Erythroblast (primary cell): ENCODE measurements at places on chromosomes 1 and 21.

DNA sequence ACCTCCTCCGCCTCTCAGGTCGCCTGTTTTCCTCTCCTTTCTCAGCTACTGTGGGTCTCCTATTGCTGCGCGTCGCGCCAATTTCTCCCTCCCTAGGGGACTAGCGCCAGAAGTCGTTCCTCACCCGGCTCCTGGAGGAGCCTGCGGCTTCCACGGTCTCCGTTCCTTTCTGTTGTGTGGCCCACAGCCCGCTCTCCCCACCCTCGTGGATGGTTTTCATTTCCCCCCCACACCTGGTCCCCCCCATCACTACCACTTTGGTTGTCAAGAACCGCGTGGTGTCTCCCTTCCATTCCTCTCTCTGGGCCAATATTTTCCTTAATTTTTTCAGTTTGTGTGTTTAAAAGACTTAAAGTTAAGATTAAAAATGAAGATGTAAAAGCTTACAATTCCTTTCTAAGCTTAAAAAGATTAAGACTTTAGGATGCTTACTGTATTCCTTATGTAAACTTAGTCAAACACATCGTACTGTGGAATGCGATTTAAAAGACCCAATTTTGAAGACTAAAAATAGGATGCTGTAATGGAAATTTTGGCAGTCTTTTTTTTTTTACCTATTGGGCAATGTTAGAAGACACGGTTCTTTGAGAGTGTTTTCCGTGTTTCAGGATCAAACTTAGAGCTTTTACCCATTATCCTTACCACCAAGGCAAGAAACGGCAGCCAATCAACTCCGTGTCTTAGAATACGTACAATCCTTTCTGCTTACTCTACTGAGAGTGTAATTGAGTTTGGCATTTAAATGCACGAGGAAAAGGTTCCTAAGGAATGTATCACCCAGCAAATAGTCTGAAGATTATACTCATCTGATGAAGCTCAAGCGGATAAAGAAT, 773 bp downstream of the CNST start:
- peak; percentile 78 for DNase-seq

DNA sequence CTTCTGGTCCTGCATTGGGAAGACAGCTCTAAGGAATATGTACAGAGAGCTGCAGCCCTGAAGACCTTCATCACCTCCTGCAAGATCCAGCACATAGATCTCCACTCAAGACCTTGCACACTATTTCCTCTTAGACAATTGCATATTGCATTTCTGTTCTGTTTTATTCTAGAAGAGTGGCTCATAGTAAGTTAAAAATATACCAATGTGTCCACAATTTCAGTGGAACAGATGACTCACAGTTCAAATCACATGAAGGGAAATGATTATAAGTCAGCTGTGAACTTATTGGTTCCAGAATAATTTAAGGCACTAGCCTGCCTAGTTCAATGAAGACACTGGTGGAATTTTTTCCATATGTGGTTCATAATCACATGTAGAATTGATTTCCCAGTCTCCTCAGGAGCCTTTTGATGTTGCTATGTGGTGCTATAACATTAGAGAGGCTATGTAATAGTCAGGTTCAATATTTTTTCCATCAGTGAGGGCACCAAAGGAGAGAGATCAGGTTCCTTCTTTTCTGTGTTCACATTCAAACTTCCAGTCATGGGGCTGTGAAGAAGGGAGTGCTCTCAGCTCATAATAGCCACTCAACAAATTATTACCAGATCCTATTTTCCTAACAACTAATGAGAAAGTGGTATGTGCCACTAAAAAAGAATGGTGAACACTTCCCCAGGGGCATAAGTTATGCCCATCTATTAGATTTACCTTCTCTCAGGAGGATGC, 9.8 kb upstream of the AK5 start:
- no peak for DNase-seq

GRCh38 chr1:157235307-157235706, 97.1 kb upstream of the ETV3 start:
- no peak for DNase-seq

DNA sequence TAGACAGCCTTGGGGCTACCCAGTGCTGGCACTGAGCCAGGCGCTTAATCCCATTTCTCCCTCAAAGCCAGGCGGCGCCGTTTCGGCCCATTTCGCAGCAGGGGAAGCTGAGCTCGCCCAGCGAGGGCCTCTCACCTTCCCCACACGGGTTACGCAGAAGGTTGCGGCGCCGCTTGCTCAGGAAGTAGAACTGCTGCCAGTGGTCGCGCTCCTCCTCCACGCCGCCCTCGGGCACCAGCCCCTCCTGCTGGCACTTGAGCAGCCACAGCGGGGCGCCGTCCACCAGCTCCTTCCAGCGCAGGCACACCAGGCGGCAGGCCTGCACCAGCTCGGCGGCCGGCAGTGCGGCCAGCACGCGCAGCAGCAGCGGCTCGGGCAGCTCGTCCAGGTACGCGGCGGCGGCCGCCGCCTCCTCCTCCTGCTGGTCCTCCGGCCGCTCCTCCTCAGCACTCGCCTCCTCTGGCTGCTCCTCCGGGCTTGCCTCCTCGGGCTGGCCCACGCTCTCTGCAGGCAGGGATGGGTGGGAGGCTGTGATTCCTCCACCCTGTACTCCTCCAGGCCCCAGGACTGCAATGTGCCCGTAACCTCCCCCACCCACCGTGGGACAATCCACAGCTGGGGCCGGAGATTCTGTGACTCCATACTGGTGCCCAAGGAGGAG, 3.8 kb downstream of the FBXO2 start:
- peak; percentile 75 for DNase-seq

- no peak for DNase-seq
These were observed 121.2 kb downstream of the PIK3R3 start for GRCh38 chr1:46011121-46011695.
